Activated T-helper 1 cell treated with anti-CD3 and anti-CD28 coated beads, Interleukin-2, amount 50 U/mL, for 16 hours (primary cell): ENCODE measurements at places on chromosomes 13 and 19.

- no peak for DNase-seq
Measured at GRCh38 chr13:48828962-48829411, 146.7 kb upstream of the FNDC3A start.

DNA sequence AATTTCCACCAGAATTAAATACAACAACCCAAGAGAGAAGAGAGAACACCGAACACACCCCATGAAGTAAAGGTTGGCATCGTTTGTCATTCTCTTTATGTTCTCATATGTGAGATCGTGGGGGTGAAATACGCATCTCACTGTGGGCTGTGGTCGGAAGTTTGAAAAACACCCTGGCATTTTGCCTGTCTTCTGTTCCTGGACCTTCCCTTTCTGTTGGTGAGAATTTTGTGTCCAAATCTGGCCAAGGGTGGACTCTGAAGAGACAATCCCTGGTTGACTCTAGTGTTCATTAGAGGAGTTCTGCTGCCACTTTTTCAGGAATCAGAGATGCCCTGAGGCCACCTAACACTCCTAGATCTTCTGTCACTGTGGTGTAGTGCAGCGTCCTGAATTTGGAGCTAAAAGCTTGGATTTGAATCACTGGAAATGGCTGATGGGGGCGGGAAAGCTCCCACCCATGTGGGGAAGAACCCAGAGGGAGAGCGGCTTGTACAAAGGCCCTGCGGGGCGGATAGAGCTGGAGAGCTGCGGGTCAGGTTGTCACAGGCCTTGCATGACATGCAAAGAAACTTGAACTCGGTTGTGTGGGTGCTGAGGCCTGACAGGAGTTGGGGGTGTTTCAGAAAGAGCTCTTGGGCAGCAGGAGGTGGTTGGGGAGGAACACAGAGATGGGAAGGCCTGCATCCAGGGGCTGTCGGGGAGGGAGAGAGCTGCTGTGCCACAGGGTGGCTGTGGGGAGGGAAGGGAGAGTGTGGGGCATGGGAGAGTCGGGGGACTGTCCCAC is 11.1 kb upstream of the SPATA13 start:
- no peak for DNase-seq

DNA sequence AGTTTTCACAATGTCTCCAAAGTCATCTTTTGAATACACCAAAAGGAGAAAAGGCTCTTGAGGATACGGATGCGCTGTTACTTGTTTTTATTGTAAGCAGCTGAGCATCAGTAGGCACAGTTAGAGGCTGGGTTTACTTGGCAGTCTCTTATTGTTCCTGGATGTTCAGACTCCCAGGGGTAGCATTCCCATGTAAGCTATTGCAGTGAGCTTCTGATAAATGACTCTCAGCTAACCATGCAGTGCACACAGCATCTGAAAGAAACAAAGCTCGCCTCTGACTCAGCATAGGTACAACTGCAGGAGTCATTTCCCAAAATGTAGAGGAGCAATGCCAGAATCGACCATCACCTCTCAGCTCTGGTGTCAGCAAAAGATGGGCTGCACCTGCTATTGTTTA is 84.8 kb downstream of the DCT start:
- no peak for DNase-seq

DNA sequence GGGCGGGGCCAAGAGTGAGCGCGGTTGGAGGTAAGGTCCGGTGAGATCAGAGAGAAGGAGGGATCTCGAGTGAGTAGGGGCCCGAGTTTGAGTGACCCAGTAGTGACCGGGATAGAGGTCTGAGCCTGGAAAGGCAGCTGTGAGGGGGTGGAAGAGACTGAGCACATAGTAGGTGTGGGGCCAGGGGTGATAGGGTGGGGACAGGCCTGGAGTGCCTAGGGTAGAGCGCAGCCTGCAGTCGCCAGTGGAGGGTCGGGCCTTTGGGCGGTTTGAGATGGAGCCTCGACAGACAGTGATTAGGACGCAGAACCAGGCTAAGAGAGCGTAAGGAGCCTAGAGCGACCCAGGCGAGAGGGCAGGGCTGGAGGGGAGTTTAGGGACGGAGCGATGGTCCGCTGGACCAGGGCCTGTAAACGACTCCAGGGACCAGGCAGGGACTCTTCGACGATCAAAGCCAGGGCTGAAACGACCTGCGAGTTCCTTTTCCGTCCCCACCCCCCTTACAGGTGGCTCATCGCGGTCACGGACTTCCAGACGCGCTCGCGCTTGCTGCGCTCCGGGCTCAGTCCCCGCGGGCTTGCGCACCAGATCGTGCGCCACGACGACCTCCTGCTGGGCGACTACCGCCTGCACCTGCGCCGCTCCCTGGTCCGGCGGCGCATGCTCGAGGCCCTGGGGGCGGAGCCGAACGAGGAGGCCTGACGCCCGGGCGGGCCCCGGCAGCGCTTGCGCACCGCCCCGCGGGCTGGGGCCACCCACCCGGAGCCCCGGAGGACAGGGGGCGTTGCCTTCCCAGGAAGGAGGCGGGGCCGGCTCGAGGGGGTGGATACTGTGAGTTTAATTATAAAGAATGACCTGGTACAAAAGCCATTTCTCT is 9.4 kb downstream of the C19orf81 start:
- DNase-seq = no peak

GRCh38 chr19:58117841-58118575 is 20.0 kb upstream of the ZSCAN18 start:
- DNase-seq = no peak

- DNase-seq = no peak
Measured at GRCh38 chr19:32865326-32865725, 4.2 kb downstream of the SLC7A9 start.

- DNase-seq = no peak
Measured at GRCh38 chr19:35796645-35797542, 15.8 kb downstream of the PRODH2 start.

- DNase-seq = no peak
Measured at GRCh38 chr13:72505376-72505775, 222.1 kb downstream of the MZT1 start.

- no peak for DNase-seq
Measured at GRCh38 chr13:56909896-56910600, 230.7 kb upstream of the PRR20A start.
